Fibroblast of skin of left quadriceps (primary cell): ENCODE measurements at places on chromosomes 13 and 19.
A peak's percentile ranks its signal among the peaks of the same experiment; 100 is the strongest.

GRCh38 chr19:29992233-29992867, 50.3 kb downstream of the URI1 start:
- DNase-seq = no peak

GRCh38 chr19:34985249-34986022, 14.7 kb upstream of the GRAMD1A start:
- DNase-seq = no peak

DNA sequence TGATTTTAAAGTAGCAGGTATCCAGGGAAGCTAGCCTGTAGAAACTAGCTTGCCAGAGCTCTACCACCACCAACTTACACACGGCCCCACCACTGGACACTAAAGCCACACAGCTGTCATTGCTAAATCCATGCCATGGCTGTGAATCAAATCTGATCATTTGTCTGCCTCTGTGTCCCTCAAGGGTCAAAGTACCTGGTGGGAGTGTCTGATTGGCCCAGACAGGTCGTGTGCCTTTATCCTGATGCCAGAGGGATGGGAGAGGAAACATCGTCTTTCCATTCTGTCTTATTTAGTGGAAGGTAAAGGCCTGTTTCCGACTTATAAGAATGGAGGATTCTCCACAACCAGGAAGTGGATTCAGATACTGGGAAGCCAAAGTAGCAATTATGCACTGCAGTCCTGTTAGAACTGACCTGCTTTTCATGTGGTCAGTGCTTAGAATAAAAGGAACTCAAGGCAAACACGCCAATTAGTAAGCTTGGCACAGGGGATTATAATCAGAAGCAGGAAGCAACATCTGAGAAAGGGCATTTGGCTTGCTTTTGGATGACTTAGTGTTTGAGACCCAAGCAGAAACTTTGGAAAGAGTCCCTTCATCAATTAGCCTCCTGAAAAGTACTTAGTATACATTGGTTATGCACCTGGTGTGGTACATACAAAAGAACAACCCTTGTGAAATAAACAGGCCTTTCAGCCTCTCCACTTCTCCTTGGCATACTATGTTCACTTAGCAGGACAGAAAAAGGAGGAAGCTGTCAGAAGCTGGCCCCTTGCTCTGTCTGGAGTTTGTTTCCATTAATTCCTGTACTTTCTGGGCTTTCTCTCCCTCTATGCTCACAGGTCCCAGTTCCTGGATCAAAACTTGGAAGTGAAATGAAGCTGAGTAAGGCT, 192.4 kb downstream of the NUFIP1 start:
- no peak for DNase-seq

DNA sequence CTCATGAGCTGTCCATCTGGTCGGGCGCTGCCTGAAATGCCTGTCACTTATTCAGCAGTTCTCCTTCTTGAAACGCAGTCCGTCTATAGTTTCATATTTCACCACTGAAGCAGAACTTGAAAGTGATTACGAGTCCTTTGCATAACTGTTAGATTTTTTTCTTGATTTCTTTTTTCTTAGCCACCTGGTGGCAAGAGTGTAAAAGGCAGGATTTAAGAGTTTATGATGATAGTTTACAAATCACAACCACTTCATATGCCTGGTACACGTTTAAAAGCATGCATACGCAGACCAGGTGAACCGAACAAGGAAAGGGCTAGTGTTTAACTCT, 45.8 kb downstream of the GGACT start:
- peak; percentile 26 for DNase-seq

- no peak for DNase-seq
These were observed 952.5 kb upstream of the ATXN8OS start for GRCh38 chr13:69155136-69155535.

- DNase-seq = no peak
These were observed 30.1 kb downstream of the RDH8 start for GRCh38 chr19:10043286-10043927.

- DNase-seq = no peak
These were observed 161.1 kb downstream of the DCT start for GRCh38 chr13:94318418-94318817.

DNA sequence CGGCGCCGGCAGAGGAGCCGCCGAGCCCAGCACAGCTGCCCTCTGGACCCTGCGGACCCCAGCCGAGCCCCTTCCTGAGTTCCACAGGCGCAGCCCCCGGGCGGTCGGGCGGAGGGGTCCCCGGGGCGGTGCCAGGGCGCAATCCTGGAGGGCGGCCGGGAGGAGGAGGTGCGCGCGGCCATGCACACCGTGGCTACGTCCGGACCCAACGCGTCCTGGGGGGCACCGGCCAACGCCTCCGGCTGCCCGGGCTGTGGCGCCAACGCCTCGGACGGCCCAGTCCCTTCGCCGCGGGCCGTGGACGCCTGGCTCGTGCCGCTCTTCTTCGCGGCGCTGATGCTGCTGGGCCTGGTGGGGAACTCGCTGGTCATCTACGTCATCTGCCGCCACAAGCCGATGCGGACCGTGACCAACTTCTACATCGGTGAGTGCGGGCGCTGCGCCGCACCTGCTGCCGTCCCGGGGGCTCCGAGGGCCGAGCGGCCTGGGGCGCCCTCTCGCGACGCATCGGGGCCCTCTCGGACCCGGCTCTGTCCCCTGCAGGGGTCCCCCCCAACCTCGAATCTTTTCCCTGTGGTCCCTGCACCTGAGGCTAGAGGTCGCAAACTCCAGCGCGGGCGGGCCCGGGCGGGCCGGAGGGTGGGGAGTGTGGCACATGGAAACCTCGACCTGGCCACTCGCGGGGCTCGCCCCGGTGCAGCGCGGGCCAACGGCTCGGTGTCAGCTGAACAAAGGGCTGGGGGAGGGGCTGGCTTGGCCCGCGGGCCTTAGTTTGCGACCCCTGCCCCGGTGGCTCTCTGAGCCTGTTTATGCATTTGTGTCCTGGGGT, at the start of gene KISS1R:
Gene KISS1R, plus strand, starts transcription at position 11 of the 829 bp plus-strand sequence. Its CDS starts 170 bp downstream, at position 181.
- DNase-seq = no peak

GRCh38 chr13:27476943-27477703, 26.8 kb upstream of the MTIF3 start:
- no peak for DNase-seq

DNA sequence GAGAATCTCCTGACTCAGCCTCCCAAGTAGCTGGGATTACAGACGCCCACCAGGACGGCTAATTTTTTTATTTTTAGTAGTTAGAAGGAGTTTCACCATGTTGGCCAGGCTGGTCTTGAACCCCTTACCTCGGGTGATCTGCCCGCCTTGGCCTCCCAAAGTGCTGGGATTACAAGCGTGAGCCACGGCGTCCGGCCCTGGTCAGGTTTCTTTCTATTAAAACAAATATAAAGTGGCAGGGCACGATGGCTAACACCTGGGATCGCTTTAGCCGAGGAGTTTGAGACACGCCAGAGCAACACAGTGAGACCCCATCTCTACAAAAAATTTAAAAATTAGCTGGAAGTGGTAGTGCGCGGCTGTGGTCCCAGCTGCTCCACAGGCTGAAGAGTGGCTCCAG, 1.5 kb upstream of the MED25 start:
- DNase-seq = no peak
